NCI-H1417 (cell line): ENCODE measurements at places on chromosomes 1 and 21.

DNA sequence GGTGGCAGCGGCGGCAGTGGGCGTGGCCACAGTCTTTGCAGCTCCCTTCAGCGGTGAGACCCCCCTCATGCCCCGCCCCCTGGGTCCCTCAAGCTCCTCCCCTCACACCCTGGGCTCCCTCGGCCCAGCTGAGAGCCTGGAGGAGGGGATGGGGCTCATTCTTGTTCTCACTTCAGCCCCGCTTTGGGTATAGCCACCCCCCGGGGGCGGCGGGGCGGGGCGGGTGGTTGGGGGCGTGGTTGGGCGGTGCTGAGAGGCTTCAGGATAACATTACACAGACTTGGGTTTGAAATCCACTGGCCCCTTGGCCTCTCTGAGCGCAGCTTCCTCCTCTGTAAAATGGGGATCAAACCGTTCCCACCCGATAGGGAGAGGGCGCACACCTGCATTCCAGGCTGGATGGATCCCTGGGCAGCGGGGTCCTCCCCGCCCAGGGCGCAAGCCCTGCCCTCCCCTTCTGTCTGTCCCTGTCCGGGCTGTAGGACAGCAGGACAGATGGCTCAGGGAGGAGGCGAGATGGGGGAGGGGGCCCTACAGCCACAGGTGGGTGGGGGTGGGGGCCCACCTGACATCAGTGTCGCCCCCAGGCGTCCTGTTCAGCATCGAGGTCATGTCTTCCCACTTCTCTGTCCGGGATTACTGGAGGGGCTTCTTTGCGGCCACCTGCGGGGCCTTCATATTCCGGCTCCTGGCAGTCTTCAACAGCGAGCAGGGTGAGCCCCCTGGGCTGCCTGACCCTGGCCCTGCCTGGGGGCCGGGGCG is 5.1 kb downstream of the CLCNKA start:
- peak; percentile 52 for DNase-seq

- no peak for DNase-seq
Measured at GRCh38 chr1:224377676-224378006, 21.0 kb downstream of the CNIH4 start.

GRCh38 chr1:229980009-229980408 is 87.0 kb upstream of the GALNT2 start:
- no peak for DNase-seq

GRCh38 chr1:109910963-109911798 is 532 bp downstream of the CSF1 start:
- no peak for DNase-seq

GRCh38 chr21:32529679-32530078 is 55.6 kb downstream of the TCP10L start:
- DNase-seq, result no peak
